NCI-H1930 (cell line): ENCODE measurements at places on chromosomes 12 and 14.

- DNase-seq, result no peak
Observed at GRCh38 chr12:99619389-99620158, 28.0 kb upstream of the GARIN6 start.

GRCh38 chr12:88505696-88506095 is 74.6 kb downstream of the KITLG start:
- no peak for DNase-seq

GRCh38 chr12:90203556-90203955 is 494.9 kb upstream of the ATP2B1 start:
- no peak for DNase-seq

GRCh38 chr14:38718519-38718918 is 384.5 kb downstream of the SEC23A start:
- no peak for DNase-seq

DNA sequence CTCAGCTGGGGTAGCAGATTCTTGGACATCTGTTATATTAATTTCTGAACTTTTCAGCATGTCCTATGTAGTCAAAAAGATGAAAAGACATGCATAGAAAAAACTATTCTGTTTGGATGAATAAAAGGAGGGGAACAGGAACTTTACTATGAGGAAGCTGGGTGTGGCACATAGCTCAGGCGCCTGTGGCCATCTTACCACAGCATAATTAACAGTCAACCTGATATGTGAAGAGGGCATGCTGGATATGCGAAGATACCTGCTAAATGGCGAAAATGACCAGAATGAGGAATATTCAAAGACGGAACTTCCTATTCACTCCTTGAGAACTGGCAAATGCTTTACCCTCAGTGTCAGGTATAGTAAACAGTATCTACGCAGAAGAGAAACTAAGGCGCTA is 18.4 kb downstream of the SETD3 start:
- DNase-seq, result no peak
